ENCODE measurements at places on chromosomes 1 and 21.

DNA sequence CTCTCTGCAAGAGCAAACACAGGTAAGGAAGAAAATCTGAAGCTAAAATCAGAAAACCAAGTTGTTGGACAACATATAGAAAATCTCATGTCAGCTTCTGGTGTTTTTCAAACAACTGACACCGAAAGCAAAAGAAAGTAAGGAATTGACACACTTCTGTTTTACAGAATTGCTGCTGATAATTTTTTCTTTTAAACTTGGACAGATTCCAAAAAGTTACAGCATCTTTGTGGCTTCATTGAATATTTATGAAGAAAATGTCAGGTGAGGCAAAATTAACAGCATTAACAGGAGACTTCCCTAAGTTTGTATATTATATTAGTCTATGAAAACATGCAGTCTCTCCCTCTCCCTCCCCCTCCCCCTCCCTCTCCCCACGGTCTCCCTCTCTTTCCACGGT is 14.9 kb upstream of the CTSS start:
- DNase-seq: no peak

DNA sequence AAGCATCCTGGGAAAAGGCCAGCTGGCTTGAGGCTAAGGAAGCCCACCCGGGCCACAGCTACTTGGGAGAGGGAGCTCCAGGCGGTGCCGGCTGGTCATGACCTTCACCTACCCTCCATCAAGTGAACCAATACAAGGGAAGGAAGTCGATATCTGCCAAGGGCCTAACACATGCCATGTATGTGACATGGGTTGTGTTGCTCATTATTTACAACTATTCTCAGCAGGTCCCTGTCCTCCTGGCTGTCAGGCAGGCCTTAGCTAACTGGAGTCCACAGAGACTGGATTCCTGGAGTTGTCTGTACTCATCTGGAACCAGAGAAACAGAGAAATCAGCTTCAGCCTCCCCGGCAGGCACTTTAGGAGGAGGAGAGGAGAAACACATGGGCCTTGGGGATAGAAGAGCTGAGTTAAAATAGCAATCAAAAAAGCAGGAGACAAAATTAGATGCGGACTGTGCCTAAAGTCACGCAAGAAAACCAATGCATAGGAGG is 15.7 kb downstream of the TCEA3 start:
- no peak for DNase-seq

- DNase-seq: no peak
Measured at GRCh38 chr1:39917825-39918224, 16.1 kb upstream of the MYCL start.

DNA sequence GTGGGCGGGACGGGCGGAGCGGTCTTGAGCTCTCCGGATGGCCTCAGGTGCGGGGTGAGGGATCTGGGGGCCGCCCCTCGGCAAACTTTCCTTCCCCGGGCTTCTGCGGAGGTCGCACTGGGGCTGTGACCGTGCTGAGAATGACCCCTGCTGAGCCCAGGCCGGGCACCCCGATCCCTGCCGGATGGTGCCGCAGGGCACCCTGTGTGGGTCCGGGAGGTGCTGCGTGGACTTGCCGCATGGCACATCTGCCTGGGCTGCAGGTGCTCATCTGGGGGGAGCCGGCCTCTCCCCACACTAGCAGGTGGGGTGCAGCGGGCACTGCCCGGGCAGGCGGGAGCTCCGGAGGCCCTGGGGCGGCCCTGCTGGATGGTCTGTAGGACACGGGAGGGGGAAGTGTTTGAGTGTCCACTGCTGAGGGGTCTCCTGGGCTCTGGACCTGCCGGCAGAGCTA is 31.8 kb upstream of the PEX10 start:
- no peak for DNase-seq

GRCh38 chr1:99771513-99771918 is 5.1 kb upstream of the FRRS1 start:
- no peak for DNase-seq

DNA sequence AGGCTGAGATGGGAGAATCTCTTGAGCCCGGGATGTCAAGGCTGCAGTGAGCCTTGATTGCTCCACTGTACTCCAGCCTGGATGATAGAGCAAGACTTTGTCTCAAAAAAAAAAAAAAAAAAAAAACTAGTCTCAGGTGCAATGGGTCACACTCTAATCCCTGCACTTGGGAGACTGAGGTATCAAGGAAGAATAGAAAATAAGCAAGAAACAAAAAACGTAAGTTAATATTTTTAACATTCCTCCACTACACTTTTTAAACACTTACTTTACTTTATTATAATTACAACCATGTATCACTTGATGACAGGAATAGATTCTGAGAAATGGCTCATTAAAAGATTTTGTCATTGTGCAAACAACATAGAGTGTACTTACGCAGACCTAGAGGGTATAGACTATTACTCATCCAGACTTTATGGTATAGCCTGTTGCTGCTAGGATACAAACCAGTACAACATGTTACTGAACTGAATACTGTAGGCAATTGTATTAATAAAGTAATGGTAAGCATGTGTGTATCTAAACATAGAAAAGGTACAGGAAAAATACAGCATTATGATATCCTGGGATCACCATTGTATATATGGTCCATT is 1244.1 kb upstream of the ADGRL4 start:
- no peak for DNase-seq
